ENCODE measurements at places on chromosomes 4 and X.

GRCh38 chr4:7462509-7462971, 27.8 kb upstream of the PSAPL1 start:
- peak; percentile 3 for DNase-seq

- DNase-seq = no peak
Measured at GRCh38 chr4:1246111-1246881, 2.6 kb downstream of the CTBP1 start.

DNA sequence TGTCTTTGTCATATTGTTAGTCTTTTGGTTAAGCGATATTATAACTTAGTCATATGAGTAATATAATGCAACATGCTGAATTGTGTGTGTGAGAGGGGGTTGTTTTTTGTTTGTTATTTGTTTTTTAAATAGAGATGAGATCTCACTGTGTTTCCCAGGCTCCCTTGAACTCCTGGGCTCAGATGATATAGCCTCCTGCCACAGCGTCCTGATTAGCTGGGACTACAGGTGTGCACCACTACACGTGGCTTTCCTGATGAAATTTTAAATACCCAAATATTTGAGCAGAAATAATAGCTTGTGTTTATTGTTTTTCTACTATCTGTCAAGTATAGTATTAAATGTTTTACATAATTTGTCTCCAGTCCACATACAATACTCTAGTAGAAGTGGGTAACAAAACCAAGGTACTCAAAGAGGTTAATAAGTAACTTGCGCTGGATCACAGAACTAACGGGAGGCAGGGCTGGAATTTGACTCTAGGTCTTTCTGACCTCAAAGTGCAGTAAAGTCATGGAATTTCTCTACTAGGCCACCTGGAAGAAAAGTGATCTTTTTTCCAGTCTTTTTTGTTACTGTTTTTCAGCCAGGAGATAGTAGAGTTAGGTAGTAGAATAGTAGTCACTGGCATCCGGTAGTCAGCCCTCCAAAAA, 47.8 kb downstream of the CLCN3 start:
- no peak for DNase-seq

- DNase-seq = no peak
Measured at GRCh38 chrX:131613260-131613659, 69.4 kb downstream of the OR13H1 start.

- peak; percentile 2 for DNase-seq
Measured at GRCh38 chrX:139200793-139201192, 329.7 kb upstream of the F9 start.

- DNase-seq = no peak
Measured at GRCh38 chr4:141801558-141801957, 165.2 kb downstream of the IL15 start.

GRCh38 chr4:154491341-154492271, at the start of gene DCHS2:
TSS of gene DCHS2 (minus strand) at chr4:154491799. CDS start at chr4:154491355, 444 bp downstream.
- peak; percentile 15 for DNase-seq

GRCh38 chr4:10731690-10732089, 47.1 kb upstream of the CLNK start:
- no peak for DNase-seq

GRCh38 chrX:101462892-101463291, 22.4 kb upstream of the ARMCX4 start:
- DNase-seq = peak; percentile 39
